ENCODE measurements at places on chromosomes 4 and X. TPM values are rescaled to one million over a fixed set of nuclear protein-coding genes. Genes with fewer than 3 reads are reported as not detected.

Gene DAPP1
- polyA plus RNA-seq, result 0.34 TPM

Gene IBSP
- polyA plus RNA-seq, result not detected

Gene SPATA4
- 0.22 TPM for polyA plus RNA-seq

Gene ARSJ
- 1.3 TPM for polyA plus RNA-seq

Gene BGN
- polyA plus RNA-seq, result 81.7 TPM

GRCh38 chr4:170589597-170590191 is 499.9 kb upstream of the AADAT start:
- H3K27ac ChIP-seq, result no peak overlapping the region
- H3K4me1 ChIP-seq, result peaks cover 2% of the 10 kb centered on the region
- no peak overlapping the region for H3K4me3 ChIP-seq
- no peaks in the 10 kb centered on the region for H3K36me3 ChIP-seq
- H3K27me3 ChIP-seq, result no peaks in the 10 kb centered on the region

DNA sequence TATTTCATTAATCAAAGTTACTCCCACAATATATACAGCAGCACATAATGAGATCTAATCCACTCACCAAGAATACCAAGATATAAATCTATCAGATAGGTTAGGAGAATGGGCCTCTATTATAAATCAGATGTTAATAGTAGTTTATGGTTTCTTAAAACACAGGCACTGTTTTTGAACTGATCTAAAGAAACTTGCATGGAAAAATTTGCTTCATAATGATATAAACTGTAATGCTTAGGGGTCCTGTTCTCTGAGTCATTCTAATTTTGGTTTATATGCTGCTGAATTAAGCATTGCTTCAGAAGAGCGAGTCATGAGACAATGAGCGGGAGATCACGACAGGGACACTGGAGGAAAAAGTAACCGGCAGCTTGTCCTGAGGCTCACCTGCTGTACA is 113.3 kb upstream of the OTUD4 start:
- DNase-seq, result no peak
- no peaks in the 10 kb centered on the region for H3K27me3 ChIP-seq
- H3K4me1 ChIP-seq, result no peaks in the 10 kb centered on the region
- H3K4me3 ChIP-seq, result no peak overlapping the region

DNA sequence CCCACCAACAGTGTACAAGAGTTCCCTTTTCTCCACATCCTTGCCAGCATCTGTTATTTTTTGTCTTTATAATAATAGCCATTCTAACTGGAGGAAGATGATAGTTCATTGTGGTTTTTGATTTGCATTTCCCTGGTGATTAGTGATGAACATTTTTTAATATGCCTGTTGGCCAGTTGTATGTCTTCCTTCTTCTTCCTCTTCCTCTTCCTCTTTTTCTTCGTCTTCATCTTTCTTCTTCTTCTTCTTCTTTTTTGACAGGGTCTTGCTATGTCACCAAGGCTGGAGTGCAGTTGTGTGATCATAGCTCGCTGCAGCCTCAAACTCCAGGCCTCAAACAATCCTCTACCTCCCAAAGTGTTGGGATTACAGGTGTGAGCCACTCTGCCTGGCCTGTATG is 87.4 kb downstream of the CCDC160 start:
- H3K27ac ChIP-seq, result no peak overlapping the region
- no peaks in the 10 kb centered on the region for H3K4me1 ChIP-seq
- no peak overlapping the region for H3K4me3 ChIP-seq
- no peaks in the 10 kb centered on the region for H3K36me3 ChIP-seq
- no peak for DNase-seq

GRCh38 chrX:104668550-104668949 is 102.6 kb downstream of the IL1RAPL2 start:
- DNase-seq, result no peak
- H3K4me3 ChIP-seq, result no peak overlapping the region
- H3K36me3 ChIP-seq, result no peaks in the 10 kb centered on the region
- no peak overlapping the region for H3K27ac ChIP-seq
- H3K27me3 ChIP-seq, result no peaks in the 10 kb centered on the region

DNA sequence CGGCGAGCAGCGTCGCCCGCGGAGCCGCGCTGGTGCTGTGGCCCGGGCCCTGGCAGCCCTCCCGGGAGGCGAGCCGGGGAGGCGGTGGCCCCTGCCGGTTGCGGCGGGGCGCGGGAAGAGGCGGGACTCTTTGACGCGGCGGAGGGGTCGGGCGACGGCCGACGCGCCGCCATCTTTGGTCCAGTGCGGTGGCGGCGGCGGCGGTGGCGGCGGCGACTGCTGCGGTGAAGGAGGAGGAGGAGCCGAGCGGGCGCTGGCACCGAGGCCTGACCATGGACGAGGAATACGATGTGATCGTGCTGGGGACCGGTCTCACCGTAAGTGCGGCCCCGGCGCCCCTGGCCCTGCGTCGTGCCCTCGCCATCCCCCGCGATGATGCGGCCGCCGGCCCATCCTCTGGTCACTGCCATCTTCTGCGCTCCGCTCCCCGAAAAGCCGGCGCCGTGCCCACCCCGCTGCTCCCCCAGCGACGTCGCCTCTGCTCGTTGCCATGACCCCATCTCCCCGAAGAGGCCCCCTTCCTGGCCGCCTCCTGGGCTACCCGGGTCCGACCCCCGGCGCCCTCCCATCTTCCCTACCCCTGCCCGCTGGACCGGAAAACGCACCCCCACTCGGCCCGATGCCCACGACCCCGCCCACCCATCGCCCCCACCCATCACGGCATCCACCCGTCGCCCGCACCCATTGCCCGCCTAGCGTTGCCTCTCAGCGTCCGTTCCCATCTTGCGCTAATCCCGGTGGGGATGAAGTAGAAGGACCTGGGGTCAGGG is at the start of gene GDI1:
GDI1 (plus strand) TSS at position 172 of the 770 bp plus-strand sequence; CDS start at position 273, 101 bp downstream.
- H3K36me3 ChIP-seq, result no peaks in the 10 kb centered on the region
- H3K27ac ChIP-seq, result peak within 1 kb of the TSS; percentile 88
- peak within 1 kb of the TSS; percentile 64 for H3K4me3 ChIP-seq
- peak; percentile 72 for DNase-seq

DNA sequence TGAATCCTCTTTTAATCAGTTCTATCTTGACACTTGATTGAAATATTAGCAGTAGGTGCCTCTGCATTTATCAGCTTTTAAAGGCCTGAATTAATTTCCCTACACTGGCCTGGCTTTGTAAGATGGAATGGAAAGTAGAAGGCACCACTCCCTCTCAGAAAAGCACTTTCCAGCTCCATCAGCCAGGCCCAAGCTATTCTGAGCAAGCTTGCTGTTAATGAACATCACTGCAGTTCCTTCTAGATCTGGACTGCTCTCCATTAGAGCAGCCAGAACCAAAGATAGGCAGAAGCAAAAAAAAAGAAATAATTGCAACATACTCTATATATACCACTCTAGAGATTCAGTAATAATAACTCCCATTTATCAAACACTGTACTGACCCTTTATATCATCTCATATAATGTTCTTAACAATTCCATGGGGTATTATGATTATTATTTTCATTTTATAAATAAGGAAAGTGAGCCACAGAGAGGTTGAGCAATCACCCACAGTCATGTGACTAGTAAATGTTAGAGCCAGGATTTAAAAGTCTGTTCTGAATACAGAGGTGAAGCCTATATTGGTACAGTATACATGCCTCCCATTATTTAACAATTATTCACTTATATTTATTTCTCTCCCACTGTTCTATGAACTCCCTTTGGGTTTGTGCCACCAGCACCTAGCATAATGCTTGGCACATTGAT is 39.4 kb upstream of the GPC3 start:
- no peaks in the 10 kb centered on the region for H3K4me1 ChIP-seq
- no peak overlapping the region for H3K4me3 ChIP-seq
- no peaks in the 10 kb centered on the region for H3K27me3 ChIP-seq
- H3K36me3 ChIP-seq, result no peaks in the 10 kb centered on the region
- no peak for DNase-seq

DNA sequence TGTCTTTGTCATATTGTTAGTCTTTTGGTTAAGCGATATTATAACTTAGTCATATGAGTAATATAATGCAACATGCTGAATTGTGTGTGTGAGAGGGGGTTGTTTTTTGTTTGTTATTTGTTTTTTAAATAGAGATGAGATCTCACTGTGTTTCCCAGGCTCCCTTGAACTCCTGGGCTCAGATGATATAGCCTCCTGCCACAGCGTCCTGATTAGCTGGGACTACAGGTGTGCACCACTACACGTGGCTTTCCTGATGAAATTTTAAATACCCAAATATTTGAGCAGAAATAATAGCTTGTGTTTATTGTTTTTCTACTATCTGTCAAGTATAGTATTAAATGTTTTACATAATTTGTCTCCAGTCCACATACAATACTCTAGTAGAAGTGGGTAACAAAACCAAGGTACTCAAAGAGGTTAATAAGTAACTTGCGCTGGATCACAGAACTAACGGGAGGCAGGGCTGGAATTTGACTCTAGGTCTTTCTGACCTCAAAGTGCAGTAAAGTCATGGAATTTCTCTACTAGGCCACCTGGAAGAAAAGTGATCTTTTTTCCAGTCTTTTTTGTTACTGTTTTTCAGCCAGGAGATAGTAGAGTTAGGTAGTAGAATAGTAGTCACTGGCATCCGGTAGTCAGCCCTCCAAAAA is 47.8 kb downstream of the CLCN3 start:
- H3K27ac ChIP-seq, result no peak overlapping the region
- H3K36me3 ChIP-seq, result no peaks in the 10 kb centered on the region
- no peaks in the 10 kb centered on the region for H3K27me3 ChIP-seq
- H3K4me3 ChIP-seq, result no peak overlapping the region
- H3K4me1 ChIP-seq, result no peaks in the 10 kb centered on the region
- DNase-seq, result no peak

- H3K27ac ChIP-seq, result no peak overlapping the region
- no peaks in the 10 kb centered on the region for H3K36me3 ChIP-seq
- H3K27me3 ChIP-seq, result no peaks in the 10 kb centered on the region
- no peak for DNase-seq
Measured at GRCh38 chrX:108000751-108001150, 18.6 kb upstream of the TEX13B start.

- DNase-seq, result no peak
- no peaks in the 10 kb centered on the region for H3K27me3 ChIP-seq
- H3K4me1 ChIP-seq, result no peaks in the 10 kb centered on the region
- no peak overlapping the region for H3K27ac ChIP-seq
- H3K4me3 ChIP-seq, result no peak overlapping the region
- no peaks in the 10 kb centered on the region for H3K36me3 ChIP-seq
Measured at GRCh38 chr4:127669691-127670090, 36.9 kb downstream of the INTU start.

DNA sequence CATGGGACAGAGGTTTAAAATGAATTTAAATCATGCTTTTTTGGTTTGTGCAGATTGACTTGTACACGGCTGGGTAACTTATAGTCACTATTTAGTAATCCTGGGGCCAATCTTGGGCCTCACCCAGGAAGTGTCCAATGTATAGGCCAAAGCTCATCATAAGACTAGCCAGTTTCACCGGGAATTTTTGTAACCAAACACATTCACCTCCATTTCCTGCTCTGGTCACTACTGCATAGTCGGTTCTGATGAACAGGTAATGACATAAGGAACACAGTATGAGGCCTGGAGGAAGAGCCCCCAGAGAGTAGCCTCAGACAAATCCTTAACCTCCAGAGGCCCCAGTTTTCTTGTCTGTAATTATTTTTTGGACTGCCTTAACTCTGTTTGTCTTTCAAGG is 81.9 kb downstream of the HPRT1 start:
- H3K27ac ChIP-seq, result no peak overlapping the region
- H3K4me3 ChIP-seq, result no peak overlapping the region
- no peaks in the 10 kb centered on the region for H3K36me3 ChIP-seq
- DNase-seq, result no peak
- peaks cover 10% of the 10 kb centered on the region for H3K4me1 ChIP-seq

GRCh38 chr4:2246384-2247127 is 4.6 kb upstream of the HAUS3 start:
- no peaks in the 10 kb centered on the region for H3K36me3 ChIP-seq
- peaks cover 15% of the 10 kb centered on the region for H3K4me1 ChIP-seq
- peak; percentile 9 for DNase-seq
- no peak overlapping the region for H3K27ac ChIP-seq

GRCh38 chrX:17990532-17990931 is 129.4 kb upstream of the RAI2 start:
- no peaks in the 10 kb centered on the region for H3K4me1 ChIP-seq
- DNase-seq, result no peak
- no peaks in the 10 kb centered on the region for H3K36me3 ChIP-seq
- no peaks in the 10 kb centered on the region for H3K27me3 ChIP-seq

DNA sequence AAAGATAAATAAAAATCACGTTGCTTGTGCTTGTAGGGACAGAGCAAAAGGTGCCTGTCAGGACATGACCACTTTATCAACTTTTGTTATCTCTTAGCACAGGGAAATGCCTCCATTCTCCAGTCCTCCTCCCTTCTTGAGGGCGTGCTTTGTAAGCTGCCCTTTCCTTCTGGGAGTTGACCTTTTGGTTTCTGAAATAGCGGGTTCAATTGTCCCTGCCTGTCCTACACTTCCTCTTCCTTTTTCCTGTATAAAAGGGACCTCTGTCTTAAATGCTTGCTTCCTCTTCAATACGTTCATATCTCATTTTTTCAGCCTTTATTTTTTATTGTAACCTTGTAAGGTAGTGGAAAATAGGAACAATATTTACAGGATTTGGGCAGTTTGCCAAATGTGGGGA is 153.5 kb downstream of the SH3BGRL start:
- DNase-seq, result no peak
- no peaks in the 10 kb centered on the region for H3K4me1 ChIP-seq
- no peak overlapping the region for H3K4me3 ChIP-seq
- no peak overlapping the region for H3K27ac ChIP-seq

GRCh38 chr4:176448761-176449160 is 129.0 kb downstream of the SPCS3 start:
- H3K36me3 ChIP-seq, result no peaks in the 10 kb centered on the region
- no peak for DNase-seq
- no peaks in the 10 kb centered on the region for H3K27me3 ChIP-seq
- no peak overlapping the region for H3K27ac ChIP-seq
- no peaks in the 10 kb centered on the region for H3K4me1 ChIP-seq

- H3K4me3 ChIP-seq, result no peak overlapping the region
- no peak for DNase-seq
- no peaks in the 10 kb centered on the region for H3K36me3 ChIP-seq
- no peaks in the 10 kb centered on the region for H3K4me1 ChIP-seq
- no peak overlapping the region for H3K27ac ChIP-seq
Measured at GRCh38 chrX:132294776-132295495, 75.7 kb upstream of the RAP2C start.

DNA sequence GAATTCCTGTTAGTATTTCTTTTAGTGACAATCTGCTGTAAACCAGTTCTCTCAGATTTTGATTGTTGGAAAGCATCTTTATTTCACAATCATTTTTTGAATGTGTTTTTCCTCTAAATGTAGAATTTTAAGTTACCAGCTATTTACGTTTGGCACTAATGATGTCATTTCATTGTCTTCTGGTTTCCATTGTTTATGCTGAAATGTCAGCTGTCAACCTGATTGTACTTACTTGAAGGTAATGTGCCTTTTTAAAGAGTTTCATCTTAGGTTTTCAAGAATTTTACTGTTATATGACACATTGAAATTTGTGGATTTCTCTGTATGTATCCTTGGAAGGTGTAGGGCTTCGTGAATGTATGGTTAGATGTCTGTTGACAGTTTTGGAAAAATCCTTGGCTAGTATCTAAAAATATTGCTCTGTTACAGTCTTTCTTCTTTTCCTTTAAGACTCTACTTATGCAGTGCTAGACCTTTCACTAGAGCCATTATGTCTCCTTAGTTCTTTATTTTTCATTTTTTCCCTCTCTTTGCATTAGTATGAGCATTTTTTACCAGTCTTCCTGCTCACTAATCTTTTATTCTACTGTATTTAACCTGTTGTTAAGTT is 30.4 kb downstream of the SMAD1 start:
- H3K27ac ChIP-seq, result no peak overlapping the region
- no peak for DNase-seq
- H3K27me3 ChIP-seq, result no peaks in the 10 kb centered on the region
- no peaks in the 10 kb centered on the region for H3K36me3 ChIP-seq
- peaks cover 1% of the 10 kb centered on the region for H3K4me1 ChIP-seq

All from ovary (tissue), 10 donors.